ENCODE measurements at places on chromosomes 2 and 18.

DNA sequence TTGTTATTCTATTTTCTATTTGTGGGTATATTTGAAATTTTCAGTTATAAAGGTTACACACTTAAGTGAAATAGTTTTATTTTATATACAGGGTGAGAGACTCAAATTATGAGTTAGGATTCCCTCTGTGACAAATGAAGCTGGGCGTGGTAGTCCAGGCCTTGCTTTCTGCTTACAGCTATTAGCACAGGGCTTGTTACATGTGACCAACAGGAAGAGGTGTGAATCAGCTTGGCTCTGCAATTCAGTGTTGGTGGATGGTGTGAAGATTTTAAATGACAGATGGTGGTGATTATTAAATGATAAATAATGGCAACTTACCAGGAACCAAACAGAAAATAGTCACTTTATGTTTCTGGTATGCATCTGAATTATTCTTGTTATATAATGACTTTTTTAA, 64.4 kb upstream of the NOSTRIN start:
- DNase-seq = peak; percentile 8

DNA sequence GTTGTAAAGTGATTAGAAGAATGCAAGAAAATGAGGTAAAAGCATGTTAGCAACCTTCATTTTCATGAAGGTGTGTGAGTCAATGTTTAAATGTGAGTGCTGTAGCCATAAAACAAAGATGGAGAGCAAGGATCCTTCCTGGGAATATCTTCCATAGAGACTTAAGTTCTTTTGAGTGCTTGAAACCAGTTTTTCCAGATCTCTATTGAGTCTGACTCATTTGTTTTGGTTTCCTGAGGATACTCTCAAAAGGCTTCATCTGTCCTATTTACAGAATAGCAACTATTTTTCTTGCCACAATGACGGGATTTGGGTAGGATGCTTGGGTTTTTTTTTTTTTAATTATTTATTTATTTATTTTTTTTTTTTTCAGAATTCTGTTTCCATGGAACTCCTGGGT, 45.9 kb upstream of the ASB1 start:
- DNase-seq = no peak

DNA sequence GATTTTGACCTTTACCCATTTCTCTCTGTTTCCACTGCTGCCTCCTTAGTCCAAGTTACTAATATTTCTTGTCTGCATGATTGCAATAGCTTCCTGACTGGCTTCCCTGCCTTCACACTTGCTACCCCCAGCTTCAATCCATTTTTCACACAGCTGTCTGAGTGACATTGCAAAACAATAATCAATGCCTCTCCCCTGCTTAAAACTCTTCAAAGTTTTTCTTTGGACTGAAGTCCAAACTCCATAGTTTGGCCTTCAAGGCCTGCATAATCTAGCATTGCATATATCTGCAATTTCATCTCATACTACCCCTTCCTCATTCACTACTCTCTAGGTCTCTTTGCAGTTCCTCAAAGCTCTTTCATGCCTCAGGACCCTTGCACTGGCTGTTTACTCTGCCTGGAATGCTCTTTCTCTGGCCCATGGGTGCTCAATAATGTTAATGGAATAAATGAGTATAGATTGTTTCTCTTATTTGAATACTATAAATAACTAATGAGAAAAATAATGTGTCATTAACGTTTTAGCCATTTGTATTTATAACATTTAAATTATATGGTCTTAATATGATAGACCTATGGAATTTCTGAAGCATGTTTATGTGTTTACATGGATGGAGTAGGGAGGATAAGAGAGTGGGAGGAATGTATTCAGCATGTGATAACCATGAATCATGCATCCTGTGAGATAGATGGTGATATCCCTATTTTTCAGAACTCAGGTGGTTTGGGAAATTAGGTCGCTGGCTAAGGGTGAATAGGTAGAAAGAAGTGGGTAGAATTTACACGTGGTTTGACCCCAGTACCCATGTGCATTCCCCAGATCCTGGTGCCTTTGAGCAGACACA, 5.7 kb upstream of the TMEM178A start:
- no peak for DNase-seq

GRCh38 chr2:75466708-75467311, 93.9 kb downstream of the EVA1A start:
- DNase-seq = no peak

- no peak for DNase-seq
These were observed 73.7 kb upstream of the ZNF516 start for GRCh38 chr18:76568731-76569130.

DNA sequence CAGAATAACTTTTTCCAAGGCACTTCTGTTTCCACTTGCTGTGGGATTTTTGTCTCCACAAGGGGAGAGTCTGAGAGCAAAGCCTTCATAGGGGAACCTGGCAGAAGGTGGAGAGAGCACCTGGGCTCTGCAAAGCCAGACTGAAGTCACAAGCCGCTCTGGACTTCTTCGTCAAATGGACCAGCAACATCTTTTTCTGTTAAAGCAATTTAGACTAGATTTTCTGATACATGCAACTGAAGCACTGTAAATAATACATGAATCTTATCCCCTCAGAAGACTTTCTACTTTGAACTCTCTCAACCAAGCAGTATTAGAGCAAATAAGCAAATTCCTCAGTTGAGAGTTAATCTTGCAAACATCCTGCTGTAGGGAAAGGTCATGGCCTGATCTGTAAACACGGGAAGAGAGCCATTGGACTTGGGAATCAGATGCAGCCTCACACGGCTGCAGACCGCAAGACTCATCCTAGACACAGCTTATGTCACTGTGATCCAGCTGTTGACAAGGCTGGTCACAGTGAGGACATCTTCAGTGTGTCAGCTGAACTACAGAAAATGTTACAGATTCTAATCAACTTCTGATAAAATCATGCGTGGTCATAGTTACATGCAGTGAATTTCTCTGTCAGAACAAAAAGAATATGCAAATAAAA, 3.2 kb downstream of the SH3YL1 start:
- no peak for DNase-seq

DNA sequence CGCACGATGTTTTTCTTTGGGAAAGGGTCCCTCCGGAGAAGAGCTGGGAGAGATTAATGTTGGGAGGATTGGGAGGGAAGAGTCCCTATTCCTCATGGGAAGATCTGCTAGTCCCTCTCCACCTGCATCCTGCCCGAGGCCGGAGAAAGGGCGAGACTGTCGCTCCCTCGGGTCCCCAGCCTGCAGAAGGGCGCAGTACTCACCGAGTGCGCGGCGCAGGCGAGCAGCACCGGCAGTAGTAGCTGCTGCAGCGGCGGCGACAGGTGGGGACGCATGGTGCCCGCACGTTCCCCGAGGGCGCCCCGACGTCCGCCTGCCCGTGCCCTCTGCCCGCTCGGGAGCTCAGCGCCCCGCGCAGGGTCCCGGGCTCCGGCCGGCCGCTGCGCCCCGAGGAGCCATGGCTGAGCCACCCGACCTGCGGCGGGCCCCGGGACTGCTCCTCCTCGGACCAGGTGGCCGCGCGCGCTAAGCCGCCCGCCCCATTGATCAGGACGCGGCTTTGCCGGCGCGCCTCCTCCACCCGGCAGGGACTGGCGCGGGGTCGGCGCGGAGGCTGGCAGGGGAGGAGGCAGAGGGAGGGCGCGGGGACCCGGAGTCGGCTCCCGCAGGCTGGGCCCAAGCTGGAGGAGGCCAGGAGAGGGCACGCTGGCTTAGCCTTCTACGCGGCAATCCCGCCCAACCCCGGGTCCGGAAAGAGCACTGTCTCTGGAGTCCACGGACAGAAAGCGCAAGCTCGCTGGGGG, at the start of gene SCTR:
SCTR (minus strand) TSS at position 532 of the 743 bp plus-strand sequence; CDS start at position 275, 257 bp downstream.
- DNase-seq = no peak

GRCh38 chr2:61770746-61771145, 83.1 kb downstream of the FAM161A start:
- no peak for DNase-seq

DNA sequence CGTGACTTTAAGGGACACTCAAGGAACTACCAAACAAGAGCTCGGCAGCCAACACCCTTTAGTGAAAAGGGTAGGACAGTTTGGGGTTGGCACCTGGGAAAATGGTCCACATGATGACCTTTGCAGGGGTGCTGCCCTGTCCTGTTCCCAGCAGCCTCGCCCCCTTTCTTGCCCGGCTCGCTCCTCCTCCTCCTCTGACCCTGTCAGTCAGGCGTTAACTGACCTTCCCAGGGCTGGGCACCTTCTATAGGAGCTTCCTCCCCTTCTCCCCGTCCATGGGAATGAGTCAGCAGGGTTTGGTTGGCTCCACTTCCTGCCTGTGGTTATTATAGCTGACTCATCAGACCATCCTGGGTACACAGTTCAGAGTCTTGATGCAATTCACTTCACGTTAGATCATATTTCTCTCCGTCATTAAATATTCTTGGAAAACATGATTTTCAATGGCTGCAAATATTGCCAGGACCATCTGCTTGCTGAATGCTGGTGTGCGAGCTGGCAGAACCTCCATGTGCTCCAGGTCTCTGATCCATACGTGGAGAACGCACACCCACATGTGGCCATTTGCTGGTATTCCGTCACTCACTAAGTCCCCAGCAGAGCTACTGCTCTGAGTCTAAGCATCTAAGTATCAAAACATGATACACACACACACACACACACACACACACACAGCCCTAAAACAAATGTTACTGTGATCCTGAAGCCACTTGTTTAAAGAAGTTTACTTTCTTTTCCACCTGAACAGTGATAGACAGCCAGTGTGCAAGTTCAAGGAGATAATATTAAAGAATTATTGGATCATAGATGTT, 185.0 kb downstream of the ANAPC1 start:
- peak; percentile 97 for DNase-seq

Data from fibroblast of the conjunctiva (primary cell).